ENCODE measurements at places on chromosomes 12 and 14. TPM values are rescaled to one million over a fixed set of nuclear protein-coding genes. Genes with fewer than 3 reads are reported as not detected.

Gene KRT3
- not detected for total RNA-seq

Gene PLXNC1
- 105 TPM for total RNA-seq

Gene AMHR2
- not detected for total RNA-seq

Gene ANG
- total RNA-seq: 1.5 TPM

Gene CLEC6A
- total RNA-seq: not detected

Gene TC2N
- total RNA-seq: 12.3 TPM

Gene FOXG1
- 0.09 TPM for total RNA-seq

Gene EEF1AKMT3
- total RNA-seq: 3.7 TPM

DNA sequence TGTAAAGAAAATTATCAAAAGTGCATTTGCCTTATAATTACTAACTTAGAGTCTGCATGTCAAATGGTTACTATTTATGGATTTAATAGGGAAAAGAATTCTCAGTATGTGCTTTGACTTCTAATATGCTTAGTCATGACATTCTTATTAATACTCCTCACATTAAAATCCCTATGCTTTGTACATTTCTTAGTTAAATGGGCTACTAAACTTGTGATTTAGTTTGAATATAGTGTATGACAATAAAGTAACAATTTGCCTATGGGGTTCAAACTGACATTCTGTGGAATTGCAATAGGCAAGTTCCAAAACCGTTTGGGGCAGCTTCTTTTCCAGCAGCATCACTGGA is 361.9 kb upstream of the TMTC1 start:
- no peak for DNase-seq

DNA sequence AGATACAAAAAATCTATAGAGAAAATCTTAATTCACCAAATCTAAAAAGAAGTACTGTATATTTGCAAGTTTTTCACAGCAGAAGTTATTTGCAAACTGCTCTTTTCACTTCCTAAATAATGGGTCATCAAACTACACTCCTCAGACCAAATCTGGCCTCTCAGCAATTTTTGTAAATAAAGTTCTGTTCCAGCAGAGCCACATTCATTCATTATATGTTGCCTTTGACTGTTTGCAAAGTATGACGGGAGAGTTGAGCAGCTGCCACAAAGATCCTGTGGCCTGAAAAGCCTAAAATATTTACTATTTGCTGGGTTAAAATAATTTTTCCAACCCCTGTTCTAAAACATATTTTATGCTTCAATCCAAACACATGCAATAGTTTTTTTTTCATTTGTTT is 1222.3 kb upstream of the SEL1L start:
- no peak for DNase-seq

- DNase-seq: no peak
These were observed 66.6 kb upstream of the BICD1 start for GRCh38 chr12:32039917-32040575.

- DNase-seq: no peak
These were observed 230.7 kb upstream of the DIO3 start for GRCh38 chr14:101330416-101331140.

- DNase-seq: no peak
These were observed 7.8 kb downstream of the TRMT5 start for GRCh38 chr14:60973070-60973469.

GRCh38 chr12:93848523-93849101 is 171.4 kb downstream of the CRADD start:
- no peak for DNase-seq

DNA sequence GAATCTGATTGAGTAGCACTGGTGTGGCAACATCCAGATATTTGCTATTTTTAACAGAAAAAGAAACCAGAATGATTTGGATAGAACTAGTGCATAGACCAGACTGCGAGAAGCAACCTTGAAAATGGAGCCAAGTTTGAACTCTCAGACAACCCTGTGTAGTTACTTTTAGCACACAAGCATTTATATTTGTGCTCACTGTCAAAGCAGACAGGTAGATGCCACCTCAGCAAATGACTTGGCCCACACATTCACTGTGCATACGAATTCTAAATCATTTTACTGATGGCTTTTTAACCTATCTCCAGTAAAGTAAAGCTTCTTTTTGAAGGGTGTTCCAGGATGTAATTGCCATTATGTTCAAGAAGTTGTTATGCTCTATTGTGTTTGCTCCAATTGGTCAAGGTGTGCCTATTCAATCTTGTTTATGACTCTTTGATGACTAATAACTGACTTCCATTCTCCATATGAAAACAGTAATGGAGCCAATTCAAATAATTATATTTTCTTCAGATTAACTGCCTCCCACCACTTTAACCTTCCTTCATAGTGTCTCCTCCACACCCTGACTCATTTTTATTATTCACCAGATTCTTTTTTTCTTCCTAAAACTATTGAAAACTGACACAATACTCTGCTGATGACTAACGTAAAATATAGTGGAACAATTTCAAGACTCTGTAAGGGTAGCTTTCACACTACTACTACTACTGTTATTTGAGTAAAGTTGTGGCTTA is 138.5 kb downstream of the CCER1 start:
- DNase-seq: no peak

- DNase-seq: no peak
These were observed 203.7 kb downstream of the SPTSSA start for GRCh38 chr14:34258318-34258717.

DNA sequence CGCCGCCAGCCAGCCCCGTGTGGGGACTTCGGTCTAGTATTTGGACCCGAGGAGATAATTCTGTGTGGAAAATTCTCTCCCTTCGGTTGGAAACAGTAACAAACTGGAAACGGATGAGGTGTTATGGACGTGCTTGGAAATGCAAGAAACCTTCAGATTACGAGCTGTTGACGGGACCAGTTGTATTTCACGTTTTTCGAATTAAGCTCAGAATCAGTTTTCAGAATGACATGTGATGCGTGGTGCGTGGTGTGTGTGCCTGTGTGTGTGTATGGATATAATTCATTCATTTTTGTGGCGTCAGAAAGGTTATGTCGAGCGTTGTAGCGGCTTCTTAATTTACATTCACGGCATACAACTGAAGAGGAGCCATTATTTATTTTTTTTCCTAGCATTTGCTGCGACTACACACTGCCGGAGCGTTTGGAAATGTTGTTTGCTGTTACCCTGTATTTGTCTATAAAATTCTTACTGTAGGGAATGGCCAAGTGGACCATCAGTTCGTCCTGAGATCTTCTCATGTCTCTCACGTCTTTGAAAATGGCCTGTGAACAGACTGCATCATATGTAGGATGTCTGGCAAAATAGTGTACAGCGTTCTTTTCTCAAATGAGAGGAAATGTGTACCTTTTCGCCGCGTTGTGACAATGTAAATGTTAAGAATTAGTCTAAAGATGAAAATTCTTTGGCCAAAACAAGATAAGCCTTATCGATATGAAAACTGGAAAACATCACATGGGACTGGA is 1.3 kb downstream of the TRAF3 start:
- peak; percentile 35 for DNase-seq

Data from cerebellum (tissue), 4 donors.